Umbilical cord (tissue), 2 donors: ENCODE measurements at places on chromosomes 12 and 14. TPM values are rescaled to one million over a fixed set of nuclear protein-coding genes. Genes with fewer than 3 reads are reported as not detected.
A peak's percentile ranks its signal among the peaks of the same experiment; 100 is the strongest.

DNA sequence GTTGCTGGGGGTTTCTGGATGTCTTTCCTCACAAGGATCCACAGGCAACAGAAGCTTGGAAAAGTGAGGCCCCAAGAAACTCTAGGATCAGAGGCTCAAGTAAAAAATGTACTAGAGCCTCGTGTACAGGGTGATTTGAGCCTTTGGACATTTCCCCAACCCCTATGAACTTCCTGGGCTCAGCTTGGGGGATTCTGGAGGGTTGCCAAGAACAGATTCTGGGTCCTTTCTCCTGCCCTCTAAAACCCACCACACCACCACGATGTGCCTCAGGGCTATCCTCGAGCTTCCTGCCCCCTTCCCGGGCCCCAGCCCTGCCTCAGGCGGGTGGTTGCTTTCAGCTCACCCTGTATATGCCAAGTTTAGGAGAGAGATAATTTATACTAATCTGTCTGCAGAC lies 583 bp downstream of the FAM186B start:
- peak; percentile 52 for DNase-seq

GRCh38 chr12:131383291-131383690 lies 327.6 kb upstream of the SFSWAP start:
- no peak for DNase-seq

- DNase-seq, result no peak
Observed at GRCh38 chr14:92597906-92598905, 84.6 kb downstream of the RIN3 start.

DNA sequence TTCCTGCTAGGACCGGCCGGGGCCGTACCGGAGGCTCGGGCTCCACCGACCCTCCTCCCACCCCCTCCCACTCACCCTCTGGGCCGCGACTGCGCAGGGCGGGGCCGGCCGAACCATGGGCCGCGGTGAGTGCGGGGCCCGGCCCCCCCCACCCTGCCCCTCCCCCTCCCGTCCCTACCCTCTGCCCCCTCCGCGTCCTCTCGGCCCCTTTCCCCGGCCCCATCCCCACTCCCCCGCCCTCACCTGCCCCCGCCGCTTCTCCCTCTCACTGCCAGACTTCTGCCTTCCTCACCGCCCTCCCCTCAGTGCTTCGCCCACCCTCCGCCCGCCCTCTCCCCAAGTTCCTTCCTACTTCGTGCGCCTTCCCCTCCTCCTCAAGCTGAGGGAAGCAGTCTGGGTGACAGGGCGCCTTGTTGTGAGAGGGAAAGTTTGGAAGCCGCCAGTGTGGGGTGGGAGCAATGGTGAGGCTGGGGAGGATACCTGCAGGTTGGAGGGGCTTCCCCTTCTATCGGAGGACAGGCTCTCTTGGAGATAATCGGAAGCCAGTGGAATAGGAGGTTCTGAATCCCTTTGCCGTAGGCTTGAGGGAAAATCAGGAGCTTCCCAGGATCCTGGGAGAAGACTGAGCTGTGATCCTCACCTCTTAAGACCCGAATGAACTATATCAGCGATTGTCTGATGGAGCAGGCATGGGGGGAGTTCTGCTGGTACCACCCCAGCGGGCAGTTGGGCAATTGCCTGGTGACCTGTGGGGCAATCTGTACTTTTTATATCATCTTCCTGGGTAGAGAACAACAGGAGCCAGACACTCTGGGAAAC lies 472 bp downstream of the MBD6 start:
- peak; percentile 90 for DNase-seq

- DNase-seq, result no peak
Observed at GRCh38 chr14:97212399-97212798, 415.2 kb downstream of the VRK1 start.

GRCh38 chr12:124689631-124690030 lies 122.2 kb upstream of the NCOR2 start:
- DNase-seq, result no peak

- no peak for DNase-seq
Observed at GRCh38 chr14:39762576-39763401, 330.6 kb upstream of the FBXO33 start.

- no peak for DNase-seq
Observed at GRCh38 chr14:96519970-96520369, 17.8 kb downstream of the PAPOLA start.

DNA sequence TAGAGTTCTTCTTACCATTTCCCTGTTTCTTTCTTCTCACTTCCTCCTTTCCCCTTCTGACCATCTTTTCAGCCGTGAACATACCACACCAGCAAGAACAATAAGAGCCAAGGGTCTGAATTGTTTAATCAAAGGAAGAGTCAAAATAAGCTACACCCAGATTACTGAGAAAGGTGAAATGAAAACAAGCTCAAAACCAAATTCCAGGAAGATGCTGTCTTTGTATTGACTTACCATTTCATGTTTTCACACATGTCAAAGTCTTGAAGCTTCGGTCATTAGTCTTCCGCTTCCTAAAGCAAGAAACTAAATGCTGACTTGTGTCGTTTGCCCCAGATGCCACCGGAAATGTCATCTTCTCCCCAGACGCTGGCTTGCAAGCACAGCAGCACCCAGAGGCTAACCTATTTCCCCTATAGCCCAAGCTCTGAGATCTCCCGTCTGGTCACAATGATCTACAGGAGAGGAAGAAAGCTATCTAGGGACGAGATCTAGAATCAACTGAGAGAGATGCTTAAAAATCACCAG lies 136.5 kb upstream of the AMIGO2 start:
- peak; percentile 56 for DNase-seq

DNA sequence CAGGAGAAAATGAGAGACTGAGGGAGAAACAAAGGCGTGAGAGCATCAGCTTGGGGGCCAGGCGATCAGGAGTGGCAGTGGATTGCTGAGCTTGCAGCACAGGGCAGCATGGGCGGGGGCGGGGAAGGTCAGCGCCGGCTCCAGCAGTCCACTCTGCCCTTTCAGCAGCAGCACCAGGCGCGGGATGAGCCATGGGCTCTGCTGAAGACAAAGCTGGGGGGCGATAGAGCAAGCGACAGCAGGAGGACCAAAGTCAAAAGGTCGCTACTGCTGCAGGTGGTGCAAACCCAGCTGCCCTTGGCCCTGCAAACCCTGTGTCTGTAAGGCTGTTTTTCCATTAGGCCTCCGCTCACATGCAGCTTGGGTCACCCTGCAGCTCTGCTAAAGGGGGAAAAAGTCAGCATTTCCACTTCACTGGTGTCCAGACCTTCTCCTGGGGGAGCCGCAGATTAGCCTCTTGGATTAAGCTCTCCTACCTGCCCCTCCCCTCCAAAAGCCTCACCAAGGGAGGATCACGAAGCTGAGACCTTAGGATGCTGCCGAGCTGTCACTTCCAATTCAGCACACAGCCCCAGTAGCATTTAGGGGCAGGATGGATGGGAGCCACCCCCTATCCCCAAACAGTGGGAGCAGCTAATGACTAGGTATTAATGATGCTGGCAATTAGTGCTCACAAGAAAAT lies 204.8 kb downstream of the DPF3 start:
- DNase-seq, result no peak

- no peak for DNase-seq
Observed at GRCh38 chr14:29757188-29757680, 170.4 kb downstream of the PRKD1 start.

- no peak for DNase-seq
Observed at GRCh38 chr12:133010657-133011297, 24.6 kb downstream of the ZNF26 start.

- peak; percentile 15 for DNase-seq
Observed at GRCh38 chr12:40325349-40325960, 100.7 kb downstream of the LRRK2 start.

DNA sequence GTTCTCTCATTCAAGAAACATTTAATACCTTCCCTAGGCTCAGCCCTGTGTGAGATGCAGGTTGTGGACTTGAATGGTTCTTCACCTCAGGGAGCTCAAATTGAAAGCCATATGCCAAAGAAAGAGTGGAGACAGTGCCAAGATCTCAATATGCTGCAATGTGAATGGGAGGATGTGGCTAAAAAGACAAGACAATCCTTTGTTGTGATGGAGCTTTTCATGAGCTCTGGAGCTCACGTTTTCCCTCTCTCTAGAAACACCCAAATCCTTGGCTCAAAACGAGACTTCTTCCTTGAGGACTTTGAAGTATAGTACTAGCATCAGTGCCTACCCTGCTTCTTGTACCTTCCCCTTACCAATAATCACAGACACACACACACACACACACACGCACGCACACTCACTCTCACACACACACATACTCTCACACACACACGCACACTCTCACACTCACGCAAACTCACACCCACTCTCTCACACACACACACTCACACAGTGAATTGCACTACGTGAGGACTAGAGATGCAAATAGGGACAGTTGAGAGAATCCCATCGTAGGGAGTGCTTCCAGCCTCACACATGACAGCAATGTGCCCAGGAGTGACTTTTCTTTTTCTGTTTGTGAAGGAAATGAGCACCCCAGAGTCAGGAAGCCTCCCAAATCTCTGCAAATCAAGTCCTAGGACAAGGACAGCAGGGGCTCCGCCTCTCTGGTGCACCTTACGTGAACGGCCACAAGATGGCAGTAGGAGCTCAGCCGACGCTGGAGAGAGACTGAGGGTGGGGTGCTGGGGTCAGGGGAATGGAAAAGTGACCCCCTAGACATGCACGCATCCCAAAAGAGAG lies 231.4 kb downstream of the PCNX1 start:
- peak; percentile 51 for DNase-seq

GRCh38 chr14:95649230-95649629 lies 37.0 kb upstream of the TCL1B start:
- DNase-seq, result no peak

DNA sequence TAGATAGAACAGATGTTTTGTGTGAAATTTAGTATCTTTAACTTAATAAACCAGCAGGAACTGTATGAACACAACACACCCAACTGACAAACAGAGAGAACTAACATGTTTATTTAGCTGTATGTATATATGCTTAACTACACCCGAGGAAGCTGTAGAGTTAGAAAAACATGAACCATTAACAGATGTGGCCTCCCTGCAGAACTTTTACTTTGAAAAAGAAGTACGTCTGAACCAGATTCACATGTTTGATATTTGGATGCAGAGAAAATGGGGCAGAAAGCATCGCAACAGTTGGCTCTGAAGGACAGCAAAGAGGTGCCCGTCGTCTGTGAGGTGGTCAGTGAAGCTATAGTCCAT lies at the start of gene REP15:
REP15 (plus strand) TSS at position 155 of the 360 bp plus-strand sequence; CDS start at position 271, 116 bp downstream.
- no peak for DNase-seq

DNA sequence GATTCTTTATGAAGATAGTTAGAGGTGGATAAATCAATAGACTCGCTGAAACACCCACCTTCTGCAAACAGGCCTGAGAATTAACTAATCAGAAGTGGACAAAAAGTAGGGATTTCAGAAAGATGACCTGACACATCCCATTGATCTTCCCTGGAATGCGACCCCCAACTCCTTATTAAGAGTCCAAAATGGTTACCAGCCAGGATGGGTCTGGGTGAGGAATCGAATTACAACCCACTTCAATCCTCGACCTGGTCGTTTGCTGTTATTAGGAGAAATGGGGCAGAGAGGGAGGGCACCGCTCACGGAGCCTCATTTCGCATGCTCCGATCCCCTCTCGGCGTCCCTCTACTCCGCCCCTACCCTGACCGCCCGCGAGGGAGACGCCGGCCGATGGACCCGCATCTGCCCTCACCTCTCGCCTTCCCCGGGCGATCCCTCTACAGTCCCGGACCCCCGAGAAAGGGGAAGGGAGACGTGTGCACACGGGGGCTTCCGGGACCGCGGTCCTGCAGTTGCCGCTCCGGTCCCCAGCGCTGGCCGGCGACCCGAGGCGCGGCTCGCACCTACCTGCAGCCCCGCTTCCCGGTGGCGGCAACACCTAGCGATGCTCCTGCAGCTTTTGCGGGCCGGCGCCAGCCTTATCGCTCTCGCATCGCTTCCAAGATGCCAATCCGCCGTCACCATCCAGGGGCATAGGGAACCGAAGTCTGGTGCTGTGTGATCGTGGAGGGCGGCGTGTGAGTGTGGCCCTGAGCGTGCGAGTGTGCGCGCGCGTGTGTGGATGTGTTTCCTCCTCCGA lies 69.3 kb upstream of the USP15 start:
- DNase-seq, result no peak

GRCh38 chr14:50666772-50667683 lies 1.1 kb downstream of the SAV1 start:
- peak; percentile 49 for DNase-seq

GRCh38 chr12:8584004-8584403 lies 28.7 kb downstream of the AICDA start:
- DNase-seq, result no peak

GRCh38 chr14:96486705-96487104 lies 15.5 kb upstream of the PAPOLA start:
- DNase-seq, result no peak

- DNase-seq, result no peak
Observed at GRCh38 chr12:102760322-102760721, 156.7 kb downstream of the PAH start.

GRCh38 chr12:29944269-29945000 lies 160.7 kb upstream of the TMTC1 start:
- no peak for DNase-seq

DNA sequence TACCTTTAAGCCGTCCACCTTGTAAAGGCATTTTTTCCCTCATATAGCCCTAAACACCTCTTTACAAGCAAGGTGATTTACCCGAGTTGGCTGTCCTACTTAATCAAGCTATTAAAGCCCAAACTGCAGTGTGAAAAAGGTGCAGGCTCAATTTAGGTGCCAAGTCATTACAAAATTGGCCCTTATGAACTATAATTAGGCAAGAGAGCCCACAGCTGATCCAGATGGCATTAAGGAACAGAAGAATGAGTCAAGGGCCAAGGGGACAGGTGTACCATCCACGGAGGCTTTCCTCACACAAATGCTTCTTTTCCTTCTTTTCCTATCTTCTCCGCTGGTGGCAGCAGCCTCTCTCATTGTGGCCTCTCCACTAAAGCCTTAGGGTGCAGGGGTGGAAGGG lies 90.5 kb downstream of the TTC8 start:
- no peak for DNase-seq

The RIMBP2 gene
- total RNA-seq, result 1.9 TPM

The STAB2 gene
- total RNA-seq, result 2.6 TPM

The PLA2G1B gene
- not detected for total RNA-seq

The GZMB gene
- 0.96 TPM for total RNA-seq

The LHX5 gene
- not detected for total RNA-seq

The ACVRL1 gene
- total RNA-seq, result 37.6 TPM

The AGAP2 gene
- 1.4 TPM for total RNA-seq

The GPR84 gene
- total RNA-seq, result 2.9 TPM

The C2CD5 gene
- 47.4 TPM for total RNA-seq

The SMCO2 gene
- total RNA-seq, result 14.2 TPM

The RNASE1 gene
- total RNA-seq, result 227 TPM

The CLEC12A gene
- total RNA-seq, result 18.1 TPM

The CYP27B1 gene
- not detected for total RNA-seq

The NFE2 gene
- 4.8 TPM for total RNA-seq
